ENCODE measurements at places on chromosomes 11 and 22.

GRCh38 chr11:115145324-115145723 lies 358.9 kb downstream of the CADM1 start:
- DNase-seq: no peak

DNA sequence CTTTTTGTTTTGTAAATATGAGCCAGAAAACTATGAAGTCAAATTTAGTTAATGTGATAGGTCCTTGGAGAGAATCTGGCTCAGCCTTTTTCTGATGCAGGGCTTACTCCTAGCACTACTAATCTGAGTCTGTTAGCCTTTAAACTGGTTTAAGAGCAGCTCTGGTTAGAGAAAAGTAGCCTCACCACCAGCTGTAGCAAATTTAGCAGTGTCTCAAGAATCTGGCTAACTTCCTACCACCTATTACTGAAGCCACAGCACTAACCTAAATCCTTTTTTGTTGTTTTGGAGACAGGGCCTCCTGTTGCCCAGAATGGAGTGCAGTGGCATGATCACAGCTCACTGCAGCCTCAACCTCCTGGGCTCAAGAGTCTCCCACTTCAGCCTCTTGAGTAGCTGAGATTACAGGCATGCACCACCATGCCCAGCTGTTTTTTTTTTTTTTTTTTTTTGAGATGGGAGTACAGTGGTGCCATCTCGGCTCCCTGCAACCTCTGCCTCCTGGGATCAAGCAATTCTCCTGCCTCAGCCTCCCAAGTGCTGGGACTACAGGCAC lies 13.9 kb downstream of the RBM4B start:
- no peak for DNase-seq

GRCh38 chr22:50242406-50242949 lies 2.3 kb downstream of the TUBGCP6 start:
- DNase-seq: no peak

DNA sequence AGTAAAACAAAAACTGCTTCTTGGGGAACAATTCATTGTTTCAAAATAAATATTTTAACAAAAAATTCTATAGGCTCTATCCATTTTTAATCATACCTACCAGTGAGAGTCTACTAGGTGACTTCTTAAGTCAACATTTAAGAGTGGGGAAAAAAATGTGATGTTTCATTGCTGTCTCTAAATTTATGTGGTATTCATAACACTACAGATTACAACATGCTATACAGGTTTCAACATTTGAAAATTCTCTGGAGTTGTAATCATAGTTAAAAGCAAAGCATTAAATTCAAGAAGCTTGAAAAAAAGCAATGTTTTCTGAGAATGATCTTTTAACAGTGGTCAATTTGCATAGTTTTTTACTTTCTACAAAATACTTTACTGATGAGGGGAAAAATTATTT lies 18.3 kb downstream of the SBF2 start:
- no peak for DNase-seq

- no peak for DNase-seq
Measured at GRCh38 chr11:33157103-33158027, 3.9 kb downstream of the CSTF3 start.

- DNase-seq: no peak
Measured at GRCh38 chr11:23124996-23125395, 264.7 kb upstream of the CCDC179 start.

GRCh38 chr11:131916638-131917037 lies 546.2 kb downstream of the NTM start:
- DNase-seq: no peak

- DNase-seq: peak; percentile 59
Measured at GRCh38 chr11:59754494-59754858, 700 bp upstream of the STX3 start.

- no peak for DNase-seq
Measured at GRCh38 chr22:23222033-23222792, 41.9 kb downstream of the BCR start.

GRCh38 chr11:107591378-107592230 lies 657 bp downstream of the ELMOD1 start:
- no peak for DNase-seq

DNA sequence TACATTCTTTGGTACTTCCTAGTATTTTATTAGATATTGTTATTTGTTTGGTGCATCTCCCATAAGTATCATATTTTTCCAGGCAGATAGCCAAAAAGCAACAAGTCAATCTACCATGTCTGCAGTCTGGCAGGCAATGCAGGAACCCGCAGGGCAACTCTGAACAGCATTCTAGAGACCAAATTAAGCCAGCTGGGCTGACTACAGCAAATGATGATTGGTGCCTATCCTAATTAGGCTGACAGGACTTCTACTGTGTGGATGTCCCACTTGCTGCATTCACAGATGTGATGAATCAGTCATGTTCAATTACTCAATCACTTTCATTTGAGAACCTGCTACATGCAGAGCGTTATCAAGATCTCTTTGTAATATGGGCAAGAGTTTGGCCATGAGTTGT lies 40.3 kb upstream of the AMOTL1 start:
- DNase-seq: no peak

- DNase-seq: no peak
Measured at GRCh38 chr11:76267556-76267955, 61.3 kb upstream of the WNT11 start.

DNA sequence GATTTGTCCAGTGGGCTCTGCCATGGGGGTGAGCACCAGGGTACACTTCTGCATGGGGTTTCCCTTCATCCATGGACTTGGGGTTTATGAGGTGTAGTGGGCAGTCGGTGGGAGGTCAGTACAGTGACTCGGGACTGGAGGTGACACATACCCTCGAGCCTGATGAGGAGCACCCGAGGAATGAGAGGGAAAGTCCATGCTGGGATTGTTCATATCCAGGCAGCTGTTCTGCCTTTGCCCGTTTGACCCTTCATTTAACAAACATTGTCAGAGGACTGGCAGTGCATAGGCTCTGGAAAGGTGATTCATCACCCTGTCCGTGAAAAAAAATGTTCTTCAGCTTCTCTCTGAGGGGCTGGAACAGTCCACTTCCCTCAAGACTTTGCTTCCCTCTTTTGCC lies 2.7 kb downstream of the NAV2 start:
- DNase-seq: no peak

DNA sequence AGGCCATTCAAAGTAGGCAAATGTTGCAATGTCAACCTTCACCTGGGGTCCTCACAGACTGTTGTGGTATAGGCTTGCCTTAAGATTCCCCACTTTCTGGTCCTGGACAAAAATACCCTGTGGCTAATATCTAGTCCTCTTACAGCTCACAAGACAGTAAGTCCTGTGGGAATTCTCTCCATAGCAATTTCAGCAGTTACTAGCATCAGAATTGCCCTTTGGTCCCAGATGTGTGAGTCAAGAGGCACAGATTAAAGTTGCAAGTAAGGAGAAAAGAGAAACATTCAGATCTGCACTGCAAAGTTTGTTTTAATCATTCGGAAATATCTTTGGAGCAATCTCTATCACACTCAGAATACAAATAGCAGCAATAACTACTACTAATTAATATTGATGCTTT lies 420.2 kb downstream of the NTM start:
- no peak for DNase-seq

Measured in CD4-positive, alpha-beta T cell (primary cell).